CD4-positive, alpha-beta T cell (primary cell): ENCODE measurements at places on chromosomes 2 and 18. TPM values are rescaled to one million over a fixed set of nuclear protein-coding genes. Genes with fewer than 3 reads are reported as not detected.

DNA sequence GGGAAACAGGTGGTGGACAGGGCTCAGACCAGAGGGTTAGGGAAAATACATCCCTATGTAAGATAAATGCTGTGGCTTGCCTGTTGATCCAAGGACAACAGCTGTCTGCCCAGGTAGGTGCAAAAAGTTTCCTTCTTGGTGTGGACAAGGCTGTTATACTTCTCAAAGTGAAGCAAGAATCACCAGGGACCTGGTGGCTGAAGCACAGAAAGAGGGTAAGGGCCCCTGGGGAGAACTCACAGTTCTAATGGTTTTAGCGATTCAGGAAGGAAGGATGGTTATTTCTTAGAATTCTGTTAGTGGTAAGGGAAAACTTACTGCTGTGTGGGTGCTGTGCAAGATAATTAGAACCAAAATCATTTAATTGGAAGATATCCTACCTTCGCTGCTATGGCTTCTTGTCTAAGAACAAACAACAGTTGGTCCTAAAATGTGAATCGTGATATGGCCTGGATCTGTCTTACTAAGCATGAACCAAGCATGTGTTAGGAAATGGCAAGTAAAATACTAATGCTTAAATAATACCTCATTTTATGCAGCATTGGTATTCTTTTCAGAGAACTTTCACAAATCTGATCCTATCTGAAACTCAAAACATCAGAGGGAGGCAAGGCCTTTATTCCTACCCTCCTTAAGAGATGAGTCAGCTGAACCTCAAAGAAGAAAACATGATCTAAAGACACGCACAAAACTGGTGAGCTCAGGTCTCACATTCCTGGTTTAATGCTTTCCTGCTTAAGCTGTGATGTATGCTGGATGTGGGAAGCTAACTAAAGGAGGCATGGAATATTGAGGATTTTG is 159.2 kb upstream of the THUMPD2 start:
- DNase-seq, result no peak

DNA sequence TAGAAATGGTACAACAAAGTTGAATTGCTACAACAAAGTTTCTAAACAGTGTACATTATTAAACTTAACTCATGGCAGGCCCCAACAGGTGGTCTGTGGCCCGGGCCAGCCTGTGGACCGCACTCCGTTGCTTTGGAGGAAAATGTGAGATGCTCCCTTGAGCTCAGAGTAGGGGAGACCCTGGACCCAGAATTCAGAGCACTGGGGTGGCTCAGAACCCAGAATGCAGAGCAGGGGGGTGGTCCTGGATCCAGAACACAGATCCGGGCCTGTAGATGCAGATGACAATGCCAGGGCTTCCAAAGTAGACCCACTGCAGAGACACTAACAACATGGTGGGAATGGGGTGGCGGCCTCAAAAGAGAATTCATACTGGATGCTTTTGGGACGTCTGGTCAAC is 311.0 kb downstream of the NDUFA10 start:
- no peak for DNase-seq

GRCh38 chr2:14861181-14861580 is 228.7 kb downstream of the LRATD1 start:
- DNase-seq, result no peak

DNA sequence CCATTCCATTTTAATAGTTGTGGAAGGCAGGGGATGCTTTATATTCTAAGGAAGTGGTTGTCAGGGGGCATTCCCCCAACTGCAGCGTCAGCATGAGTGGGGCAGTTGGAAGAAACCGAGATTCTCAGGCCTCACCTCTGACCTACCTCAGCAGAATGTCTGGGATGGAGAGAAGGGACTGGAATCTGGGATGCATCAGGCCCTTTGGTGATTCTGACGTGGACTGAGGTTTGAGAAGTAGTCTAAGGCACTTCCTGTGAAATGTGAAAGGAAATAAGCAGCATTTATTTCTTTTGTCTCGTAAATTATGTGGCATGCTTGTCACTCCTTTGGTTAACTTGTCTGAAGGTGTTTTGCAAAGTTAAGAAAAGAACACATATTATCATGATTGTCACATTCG is 540.7 kb upstream of the NETO1 start:
- DNase-seq, result no peak

DNA sequence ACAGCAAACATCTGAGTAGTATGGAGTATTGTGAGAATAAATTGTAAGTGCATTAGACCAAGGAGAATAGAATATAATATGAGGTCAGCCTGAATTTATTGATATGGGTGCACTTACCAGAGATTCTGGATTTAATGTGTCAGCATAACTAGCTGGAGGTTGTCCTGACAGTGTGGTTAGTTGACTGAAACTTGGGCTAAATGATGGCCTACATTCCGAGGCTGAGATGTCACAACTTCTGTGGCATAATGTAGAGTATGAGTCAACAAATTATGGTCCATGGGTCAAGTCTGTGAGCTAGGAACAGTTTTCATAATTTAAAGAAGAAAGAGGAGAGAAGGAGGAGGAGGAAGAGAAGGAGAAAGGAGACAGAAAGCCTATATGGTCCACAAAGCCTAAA is 127.6 kb downstream of the QPCT start:
- no peak for DNase-seq

GRCh38 chr2:137800386-137800785 is 163.9 kb upstream of the HNMT start:
- no peak for DNase-seq

DNA sequence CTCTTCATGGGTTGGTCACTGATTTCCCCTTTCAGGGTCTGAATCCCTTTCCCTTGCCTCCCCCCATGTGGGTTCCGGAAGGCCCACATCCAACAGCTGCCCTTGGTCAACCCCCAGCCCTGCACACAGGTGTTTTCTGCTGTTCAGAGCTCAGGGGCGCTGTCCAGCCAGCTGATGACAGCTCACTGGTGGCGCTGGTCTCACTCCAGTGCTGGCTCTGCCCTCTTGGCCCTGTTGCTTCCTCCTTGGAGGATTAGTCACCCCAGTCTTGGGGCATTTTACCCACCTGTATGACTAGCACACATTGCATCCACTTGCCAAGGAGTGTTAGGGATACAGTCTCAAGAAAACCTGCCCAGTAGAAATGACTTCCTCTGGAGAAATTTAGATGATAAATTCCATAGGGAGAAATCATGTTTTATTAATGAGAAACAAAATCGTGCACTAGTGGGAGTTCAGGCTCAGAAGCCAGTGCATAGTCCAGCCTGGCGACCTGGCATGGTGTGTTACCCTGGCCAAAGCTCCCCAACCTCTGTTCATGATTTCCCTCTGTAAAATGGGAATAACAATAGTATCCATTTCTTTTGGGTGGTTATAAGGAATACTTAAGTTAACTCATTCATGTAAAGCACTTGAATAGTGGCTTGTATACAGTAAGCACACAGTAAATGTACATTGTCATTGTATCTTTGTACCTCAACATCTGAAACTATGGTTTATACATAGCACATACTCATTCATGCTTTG is 21.6 kb downstream of the CRIM1 start:
- DNase-seq, result no peak

- no peak for DNase-seq
Measured at GRCh38 chr2:39632876-39633275, 32.8 kb upstream of the TMEM178A start.

- DNase-seq, result no peak
Measured at GRCh38 chr2:217047631-217048030, 187.8 kb upstream of the TNP1 start.

DNA sequence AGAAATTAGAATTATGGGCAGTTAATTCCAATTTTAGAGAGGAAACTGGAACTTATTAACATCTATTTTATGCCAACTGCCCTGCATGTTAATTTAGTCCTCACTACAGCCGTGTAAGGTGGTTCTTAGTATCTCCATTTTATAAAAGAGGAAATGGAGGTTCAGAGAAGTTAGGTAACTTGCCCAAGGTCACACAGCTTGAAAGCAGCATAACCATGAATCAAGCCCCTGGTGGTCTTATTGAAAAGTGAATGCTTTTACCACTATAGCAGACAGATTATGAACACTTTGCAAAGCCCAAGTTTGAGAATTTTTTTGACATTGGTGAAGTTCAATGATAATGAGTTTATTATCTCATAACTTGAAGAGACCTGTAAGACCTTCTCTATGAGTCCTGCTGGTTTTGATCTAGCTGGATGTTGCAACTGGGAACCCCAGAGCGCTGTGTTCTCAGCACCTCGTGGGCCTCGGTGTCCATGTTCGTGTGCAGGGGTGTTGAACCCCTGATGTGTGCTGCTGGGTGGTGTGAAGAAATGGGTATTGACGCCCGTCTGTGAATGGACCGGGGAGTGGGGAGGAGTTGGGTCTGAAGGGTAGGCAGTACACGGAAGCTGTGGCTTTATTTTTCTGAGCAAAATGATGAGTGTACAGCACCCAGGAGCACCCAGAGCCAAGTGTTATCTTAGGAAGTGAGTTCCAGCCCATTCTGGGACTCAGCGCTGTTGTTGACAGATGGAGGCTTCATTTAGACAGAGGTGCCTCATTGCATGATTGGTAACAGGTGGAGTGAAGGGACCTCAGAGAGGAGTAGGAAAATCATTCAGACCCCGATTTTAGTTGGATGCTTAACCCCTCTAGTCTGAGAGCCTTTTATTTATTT is 9.7 kb downstream of the GREB1 start:
- DNase-seq, result no peak

EDAR gene
- 10.3 TPM for total RNA-seq

DSC1 gene
- total RNA-seq, result 1.7 TPM

GRCh38 chr2:230162981-230163380 is 56.8 kb downstream of the SP110 start:
- DNase-seq, result no peak

CCDC74B gene
- total RNA-seq, result 0.38 TPM

DNA sequence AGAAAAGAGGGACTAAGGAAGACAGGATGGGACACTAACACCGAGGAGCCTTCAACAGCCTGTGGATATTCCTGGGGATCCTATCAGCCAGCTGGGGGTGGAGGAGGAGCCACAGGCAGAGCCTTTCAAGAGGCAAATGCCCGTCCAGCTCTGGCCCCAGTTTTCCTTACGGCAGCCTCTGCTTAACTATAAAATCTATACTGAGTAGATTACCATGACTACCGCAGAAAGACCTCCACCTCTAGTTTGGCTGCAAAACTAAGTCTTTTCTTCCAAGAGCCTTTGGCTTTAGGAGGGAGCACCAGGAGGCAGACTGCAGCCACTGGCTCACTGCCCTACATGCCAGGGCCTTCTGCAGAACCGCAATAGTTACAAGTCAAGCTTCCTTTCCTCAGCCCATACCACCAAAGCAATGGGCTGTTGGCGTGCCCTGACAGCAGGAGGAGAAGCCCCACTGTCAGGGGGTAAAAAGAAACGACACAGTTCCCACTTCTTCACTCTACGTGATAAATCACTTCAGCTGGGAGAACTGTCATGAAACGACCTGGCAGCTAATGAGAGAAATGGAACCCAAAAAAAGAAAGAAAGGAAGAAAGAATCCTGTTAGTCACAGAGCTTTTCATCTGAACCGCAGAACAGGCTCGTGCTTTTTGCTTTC is 25.1 kb upstream of the CREB1 start:
- no peak for DNase-seq

HJURP gene
- total RNA-seq, result 0.22 TPM

CIB4 gene
- not detected for total RNA-seq

- no peak for DNase-seq
Measured at GRCh38 chr2:72130659-72131360, 16.9 kb downstream of the CYP26B1 start.

COL4A4 gene
- not detected for total RNA-seq

DNA sequence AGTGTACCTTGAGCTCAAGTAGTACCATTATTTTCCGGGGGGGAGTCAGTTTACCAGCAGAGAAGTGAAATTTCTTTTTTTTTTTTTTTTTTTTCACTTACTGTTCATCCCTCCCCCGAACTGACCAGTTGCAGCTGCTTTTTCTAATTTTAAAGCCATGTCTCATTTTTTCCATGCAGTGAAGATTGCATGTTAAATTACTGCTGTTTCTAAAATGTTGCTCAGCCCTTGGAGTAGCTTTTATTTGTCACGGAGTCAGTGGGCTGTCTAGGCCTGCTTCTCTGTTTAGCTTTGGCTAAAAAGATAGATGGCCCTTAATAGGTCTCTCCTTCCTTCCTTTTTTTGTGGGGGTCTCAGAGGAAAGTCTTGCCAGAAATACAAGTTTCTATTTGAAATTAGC is 70.2 kb downstream of the NGEF start:
- DNase-seq, result no peak

DNA sequence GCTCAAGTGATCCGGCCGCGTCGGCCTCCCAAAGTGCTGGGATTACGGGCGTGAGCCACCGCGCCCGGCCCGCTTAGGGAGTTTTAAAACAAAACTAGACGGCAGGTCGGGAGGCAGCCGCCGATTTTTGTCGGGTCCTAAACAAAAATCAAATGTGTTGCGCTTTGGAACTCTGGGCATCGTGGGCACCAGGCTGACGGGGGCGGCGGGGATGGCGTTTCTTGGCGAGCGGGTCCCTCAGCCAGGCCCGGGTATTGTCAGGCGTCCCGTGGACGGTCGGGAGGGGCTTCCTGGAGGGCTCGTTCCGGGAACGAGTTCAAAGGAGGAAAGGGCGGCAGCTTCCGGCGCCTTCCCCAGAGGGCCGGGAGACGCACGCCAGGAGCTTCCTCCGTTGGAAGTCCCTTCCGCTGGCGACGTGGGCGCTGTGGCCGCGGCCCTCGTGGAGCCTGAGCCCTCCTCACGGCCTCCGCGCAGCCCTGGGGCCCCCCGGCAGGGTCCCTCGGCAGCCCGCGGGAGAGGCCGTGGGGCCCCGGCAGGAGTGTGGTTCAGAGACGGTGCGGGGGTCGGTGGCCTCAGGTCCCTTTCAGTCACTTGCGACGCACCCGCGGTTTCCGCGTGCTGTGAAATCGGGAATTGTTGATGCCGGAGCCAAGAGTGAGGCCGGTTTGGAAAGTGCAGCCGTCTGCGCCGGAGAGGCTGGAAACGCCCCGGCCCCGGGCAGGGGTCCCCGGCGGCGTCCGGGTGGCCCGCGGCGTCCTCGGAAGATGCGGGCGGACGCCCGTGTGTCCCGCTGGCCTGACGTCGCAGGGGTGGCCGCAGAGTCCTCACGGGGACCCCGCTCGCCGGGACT is 59.3 kb downstream of the EMILIN2 start:
- peak; percentile 32 for DNase-seq

DNA sequence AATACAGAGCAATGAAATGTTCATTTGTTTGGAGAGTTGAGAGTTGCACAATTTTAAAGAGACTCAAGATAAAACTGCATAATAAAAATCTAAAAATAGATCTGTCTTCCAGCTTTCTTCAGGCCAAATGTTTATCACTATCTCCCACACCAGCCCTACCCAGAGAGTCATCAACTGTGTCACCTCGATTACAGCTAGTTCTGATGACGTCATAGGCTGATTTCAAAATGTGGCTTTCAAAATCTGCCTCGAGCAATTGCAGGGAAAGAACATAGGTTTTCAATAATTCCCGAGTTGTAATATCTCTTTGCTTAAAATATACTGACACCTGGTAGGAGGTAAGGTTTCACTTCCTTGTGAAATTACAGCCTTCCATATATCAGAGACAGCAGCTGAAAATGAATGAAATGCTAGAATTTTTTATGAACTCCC is 677.6 kb upstream of the ID2 start:
- DNase-seq, result no peak

DNA sequence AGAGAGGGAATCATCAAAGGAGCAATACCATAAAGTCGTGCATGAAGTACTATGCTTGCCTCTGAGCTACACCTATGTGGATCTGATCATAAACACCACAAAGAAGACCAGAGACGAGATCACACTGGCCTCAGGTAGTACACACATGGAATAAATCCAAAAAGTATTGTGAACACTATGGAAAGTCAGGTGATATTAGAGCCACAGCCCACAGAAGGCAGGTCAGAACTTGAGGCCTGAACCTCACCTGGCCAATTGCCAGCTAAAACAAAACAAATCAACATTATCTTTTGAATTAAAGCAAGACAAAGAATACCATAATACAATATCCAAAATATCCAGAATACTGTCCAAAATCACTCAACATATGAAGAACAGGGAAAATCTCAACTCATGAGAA is 371.1 kb downstream of the NCKAP5 start:
- no peak for DNase-seq

NIFK gene
- 43.6 TPM for total RNA-seq

CAPN14 gene
- 0.20 TPM for total RNA-seq
